ENCODE measurements at places on chromosomes 1 and 21.

GRCh38 chr1:231106347-231106746 is 55.5 kb upstream of the TRIM67 start:
- no peak for DNase-seq

- no peak for DNase-seq
These were observed 152.0 kb downstream of the ETS2 start for GRCh38 chr21:38957575-38958322.

DNA sequence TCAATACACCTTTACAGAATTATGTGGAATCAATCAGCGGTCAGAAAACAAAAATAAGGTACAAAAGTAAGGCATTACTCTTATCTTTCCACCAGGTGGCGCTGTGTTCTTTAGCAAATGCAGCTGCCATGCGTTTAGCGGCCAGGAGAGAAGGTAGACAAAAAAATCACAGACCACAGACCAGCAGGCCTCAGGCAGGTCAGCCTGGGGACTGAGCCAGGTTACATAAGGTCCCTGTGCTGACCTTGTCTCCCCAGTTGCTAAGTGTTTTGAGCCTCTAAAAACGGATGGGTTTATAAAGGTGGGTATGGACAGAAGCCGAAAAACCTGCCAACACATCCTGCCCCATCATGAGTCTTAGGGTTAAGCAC is 2.8 kb downstream of the RGS16 start:
- DNase-seq, result peak; percentile 83

DNA sequence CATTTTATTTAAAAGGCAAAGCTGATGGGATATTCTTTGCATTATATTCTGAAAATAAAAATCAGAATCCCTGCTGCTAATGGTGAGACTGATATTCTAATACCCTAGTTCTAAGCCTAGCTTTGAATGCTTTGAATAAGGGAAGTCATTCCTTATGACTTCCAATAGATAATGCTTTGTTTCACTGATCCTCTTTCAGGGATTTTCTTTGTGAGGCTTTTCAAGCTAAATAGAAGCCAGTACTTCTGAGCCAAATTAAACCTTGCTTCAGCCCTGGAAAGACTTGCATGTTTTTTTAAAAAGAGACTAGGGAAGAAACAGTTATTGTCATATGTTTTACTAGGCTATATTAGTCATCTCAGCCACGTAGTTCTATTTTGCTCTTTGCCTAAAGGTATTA is 68.5 kb upstream of the CACYBP start:
- DNase-seq, result no peak

DNA sequence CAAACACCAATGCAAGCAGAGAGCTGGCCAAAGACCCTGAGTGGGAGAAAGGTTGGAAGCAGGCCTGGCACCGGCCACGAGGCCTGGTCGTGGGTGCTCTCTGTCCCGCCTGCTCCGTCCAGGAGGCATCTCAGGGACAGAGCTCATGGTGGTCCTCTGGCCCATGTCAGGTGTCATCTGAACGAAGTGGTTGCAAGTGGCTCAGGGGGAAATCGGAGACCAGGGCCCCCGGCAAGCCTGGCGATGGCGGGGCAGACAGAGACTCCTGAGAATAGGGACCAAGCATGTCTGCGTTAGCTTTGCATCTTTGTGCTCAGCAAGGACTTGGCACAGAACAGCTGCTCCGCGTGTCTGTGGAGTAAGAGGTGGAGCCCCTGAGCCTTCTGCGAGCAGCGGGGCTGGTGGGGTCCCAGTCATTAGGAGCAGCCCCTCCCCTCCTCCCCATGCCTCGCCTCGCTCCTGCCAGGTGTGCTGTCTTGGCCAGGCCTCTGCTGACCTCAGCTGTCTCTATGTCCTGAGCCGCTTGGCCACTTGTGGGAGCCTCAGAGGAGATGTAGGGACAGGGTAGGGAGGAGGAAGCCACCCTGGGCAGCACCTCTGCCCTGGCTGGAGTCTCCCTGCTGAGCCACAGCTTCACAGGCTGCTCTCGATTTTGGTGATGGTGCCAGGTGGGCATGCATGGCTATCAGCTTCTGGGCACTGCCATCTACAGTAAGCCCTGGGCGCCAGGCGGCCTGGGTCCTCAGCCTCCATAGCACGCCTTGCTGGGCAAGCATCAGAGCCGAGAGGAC is 362.9 kb upstream of the VAMP3 start:
- DNase-seq, result no peak

DNA sequence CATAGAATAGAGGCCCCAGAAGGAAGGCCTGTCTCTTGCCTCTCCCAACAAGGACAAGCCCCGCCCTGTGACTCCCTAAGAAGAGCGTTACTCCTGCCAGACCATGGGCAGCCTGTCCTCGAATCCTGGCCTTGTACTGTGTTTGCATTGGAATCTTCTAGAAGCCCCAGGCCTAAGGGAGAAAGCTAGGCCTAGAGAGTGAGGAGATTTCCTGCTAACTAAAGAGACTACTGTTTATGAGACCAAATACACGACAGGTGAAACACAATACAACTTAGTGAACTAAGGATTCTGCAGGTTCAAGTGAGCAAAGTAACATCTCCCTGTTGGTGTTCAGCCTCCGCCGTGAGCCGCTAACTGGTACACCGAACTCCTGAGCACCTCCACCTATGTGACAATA is 62.7 kb downstream of the SYF2 start:
- no peak for DNase-seq

DNA sequence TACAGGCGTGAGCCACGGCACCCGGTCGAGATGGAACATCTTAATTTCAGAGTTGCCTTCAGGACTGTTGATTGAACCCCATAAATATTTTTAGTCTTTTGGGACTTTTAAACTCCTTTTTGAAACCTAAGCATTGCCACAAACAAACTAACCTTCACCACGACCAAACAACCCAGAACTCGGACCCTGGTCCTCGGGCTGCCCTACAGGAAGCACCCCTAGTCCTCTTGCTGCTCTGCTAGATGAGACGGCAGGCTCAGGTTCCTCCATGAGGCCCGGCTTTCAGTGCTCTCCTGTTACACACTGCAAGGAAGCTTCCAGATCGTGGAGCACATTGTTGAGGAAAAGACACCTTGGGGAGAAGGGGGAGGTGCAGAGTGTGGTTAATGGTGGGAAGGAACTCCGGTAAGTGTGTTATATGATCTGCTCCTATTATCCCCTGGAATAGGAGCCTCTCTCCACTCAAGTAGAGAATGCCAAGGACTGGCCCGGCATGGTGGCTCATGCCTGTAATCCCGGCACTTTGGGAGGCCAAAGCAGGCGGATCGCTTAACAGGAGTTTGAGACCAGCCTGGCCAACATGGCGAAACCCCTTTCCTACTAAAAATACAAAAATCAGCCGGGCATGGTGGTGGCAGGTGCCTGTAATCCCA is 5.7 kb downstream of the EPHX1 start:
- no peak for DNase-seq

DNA sequence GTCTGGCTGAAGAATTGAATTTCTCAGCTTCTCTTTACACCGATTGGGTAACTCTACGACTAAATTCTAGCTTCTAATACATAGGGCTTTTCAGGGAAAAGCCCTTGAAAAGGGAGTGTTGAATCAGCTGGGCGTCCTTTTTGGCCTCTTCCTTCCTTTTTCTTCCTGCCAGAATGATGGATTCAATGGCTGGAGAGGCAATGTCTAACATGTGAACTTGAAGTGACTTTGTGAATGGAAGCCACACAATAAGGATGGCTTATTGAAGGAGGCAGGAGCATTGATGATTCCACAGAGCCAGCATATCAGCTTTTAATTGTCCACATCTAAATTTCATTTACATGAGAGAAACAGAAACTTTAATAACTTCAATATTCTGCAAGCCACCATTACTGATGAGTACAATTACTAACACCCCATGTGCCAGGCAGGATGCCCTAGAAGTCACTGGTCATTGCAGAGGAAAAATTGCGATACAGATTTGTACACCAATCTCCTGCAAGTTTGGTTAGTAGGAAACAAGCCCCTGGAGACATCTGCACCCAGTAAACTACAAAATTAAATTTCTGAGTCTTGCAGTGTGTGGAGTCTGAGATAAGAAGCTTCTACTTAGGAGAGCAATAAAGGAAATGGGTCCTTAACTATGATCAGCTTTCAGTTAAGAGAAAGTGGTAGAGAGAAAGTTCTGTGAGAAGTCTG is 56.1 kb downstream of the STYXL2 start:
- DNase-seq, result no peak

- DNase-seq, result no peak
These were observed 173.9 kb downstream of the DUSP10 start for GRCh38 chr1:221567859-221568507.

DNA sequence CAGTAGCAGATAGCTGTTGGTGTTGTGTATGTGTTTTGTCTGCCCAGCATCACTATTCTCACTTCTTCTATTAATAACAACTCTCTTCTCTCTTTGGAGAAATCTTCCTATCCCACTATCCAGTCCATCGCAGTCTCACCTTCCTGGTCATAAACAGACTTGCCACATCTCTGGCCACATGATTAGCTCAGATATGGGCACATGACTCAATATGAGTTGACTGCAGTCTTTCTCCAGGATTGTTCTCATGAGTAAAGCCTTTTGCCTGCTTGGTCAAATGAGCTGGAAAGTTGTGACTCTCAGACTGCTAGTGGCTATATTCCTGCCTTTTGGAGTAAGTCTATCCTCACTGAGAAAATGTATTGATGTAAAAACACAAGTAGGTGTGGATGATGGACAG is 32.9 kb upstream of the TADA1 start:
- no peak for DNase-seq

DNA sequence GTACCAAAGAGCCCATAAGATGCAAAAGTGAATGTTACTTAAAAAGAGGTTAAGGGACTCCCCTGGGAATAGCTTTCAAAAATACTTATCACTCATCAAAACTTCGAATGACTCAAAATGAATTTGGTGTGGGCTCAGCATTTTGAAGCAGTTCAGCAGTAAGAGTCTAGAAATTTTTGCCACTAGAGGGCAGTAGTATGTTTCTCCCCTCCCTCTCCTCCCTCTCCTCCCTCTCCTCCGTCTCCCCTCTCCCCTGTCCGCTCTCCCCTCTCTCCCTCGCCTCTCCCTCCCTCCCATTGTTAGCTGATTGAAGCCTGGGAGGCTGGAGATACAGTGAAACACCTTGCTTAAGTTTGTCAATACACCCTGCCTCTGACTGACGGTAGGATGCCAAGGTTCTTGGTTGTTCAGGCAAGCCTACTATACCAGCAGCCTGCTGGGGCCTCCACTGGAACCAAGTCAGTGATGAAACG is 70.8 kb upstream of the TENT5C start:
- peak; percentile 40 for DNase-seq

DNA sequence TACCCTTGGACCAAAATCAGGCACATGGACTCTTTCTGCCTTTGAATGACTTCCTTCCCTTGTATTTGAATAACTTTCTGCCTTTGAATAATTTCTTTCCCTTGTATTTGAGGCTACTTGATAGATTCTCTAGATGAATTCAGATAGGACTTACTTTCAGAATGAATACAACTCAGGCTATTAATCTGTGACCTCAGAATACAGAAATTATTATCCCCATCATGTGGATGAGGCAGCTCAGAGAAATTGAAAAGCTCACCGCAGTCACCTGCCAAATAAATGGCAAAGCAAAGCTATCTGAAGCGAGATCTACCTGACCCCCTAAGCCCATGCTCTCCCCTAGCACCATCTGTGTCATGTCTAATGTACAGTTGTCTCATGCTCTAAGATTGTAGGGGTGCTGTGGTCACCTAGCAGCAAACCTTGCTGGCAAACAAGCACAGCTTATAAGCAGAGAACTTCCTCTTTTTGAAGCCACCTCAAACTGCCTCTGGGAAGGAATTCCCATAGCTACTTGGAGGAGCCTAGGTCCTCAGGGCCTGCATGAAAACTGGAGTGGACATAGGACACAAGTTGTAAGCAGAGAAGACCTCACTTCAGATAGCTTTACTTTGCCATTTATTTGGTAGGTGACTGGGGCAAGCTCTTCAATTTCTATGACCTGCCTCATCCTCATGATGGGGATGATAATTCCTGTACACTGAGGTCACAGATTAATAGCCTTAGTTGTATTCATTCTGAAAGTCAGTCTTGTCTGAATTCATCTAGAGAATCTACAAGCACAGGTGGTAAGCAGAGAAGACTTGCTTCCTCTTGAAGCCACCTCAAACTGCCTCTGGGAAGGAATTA is 66.1 kb downstream of the FASLG start:
- peak; percentile 24 for DNase-seq

DNA sequence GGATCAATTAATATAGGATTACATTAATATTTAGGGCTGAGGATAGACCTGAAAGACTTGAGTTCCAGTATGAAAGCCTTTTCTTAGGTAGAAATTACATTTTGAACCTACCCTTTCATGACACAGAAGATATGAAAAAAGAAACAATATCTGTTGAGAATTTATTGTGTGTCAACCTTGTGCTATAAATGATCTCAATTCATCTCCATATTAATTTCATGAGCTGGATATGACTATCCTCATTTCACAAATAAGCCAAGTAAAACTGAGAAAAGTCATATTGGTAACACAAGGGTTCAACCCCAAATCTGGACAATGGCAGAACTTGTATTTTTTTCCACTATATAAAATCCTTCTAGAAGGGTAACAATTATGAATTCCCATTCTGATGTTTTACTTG is 120.0 kb downstream of the TRIM33 start:
- DNase-seq, result no peak

DNA sequence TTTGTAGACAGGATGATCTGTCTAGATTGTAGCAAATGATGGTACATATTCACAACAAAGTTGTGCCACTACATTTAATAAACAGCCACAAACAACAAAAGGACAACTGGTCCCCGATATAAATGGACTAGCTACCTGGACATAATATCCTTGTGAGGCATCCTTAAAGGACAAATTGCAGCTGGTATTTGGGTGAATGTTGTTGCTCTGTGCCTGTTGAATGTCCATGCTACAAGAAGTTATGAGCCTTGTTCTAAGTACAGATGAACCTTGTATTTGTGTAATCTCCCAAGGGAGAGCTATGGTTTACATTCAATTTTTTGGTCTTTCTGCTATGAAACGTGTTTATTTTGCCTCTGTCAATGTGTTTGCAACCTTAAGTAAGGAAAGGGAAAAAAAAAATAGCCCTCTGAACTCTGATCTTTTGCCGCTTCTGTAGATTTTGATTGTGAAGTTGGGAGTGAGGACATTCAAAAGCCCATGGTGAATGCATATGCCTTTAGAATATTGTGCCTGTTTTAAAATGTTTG is 26.5 kb downstream of the SFT2D2 start:
- no peak for DNase-seq

DNA sequence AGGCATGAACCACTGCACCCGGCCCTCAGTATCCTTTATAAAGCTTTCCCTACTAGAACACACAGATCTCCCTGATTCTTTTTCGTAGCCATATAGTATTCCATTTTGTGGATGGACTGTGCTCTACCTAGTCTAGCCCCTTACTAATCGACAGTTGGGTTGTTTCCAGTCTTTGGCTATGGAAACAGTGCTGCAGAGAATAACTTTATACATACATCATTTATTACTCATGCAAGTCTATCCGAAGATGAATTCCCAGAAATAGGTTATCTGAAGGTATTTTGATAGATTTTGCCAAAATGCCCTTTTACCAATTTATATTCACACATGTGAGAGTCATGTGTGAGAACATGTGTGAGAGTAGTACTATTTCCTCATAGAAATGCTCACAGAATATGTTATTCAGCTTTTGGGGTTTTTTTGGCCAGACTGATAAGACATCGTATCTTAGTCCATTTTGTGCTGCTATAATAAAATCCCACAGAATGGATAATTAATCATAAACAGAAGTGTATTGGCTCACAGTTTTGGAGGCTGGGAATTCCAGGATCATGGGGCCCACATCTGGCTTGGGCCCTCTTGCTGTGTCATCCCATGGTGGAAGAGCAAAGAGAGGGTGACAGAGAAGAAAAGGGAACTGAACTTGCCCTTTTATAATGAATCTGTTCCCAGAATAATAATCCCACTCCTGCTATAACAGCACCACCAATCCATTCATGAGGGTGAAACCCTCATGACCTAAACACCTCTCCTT is 17.3 kb upstream of the FGR start:
- no peak for DNase-seq

- no peak for DNase-seq
These were observed 136.0 kb downstream of the TLR5 start for GRCh38 chr1:223006917-223007648.

All from CD4-positive, alpha-beta T cell treated with Interleukin-4 for 1 hour (primary cell).